ENCODE measurements at places on chromosomes 7 and 10.

DNA sequence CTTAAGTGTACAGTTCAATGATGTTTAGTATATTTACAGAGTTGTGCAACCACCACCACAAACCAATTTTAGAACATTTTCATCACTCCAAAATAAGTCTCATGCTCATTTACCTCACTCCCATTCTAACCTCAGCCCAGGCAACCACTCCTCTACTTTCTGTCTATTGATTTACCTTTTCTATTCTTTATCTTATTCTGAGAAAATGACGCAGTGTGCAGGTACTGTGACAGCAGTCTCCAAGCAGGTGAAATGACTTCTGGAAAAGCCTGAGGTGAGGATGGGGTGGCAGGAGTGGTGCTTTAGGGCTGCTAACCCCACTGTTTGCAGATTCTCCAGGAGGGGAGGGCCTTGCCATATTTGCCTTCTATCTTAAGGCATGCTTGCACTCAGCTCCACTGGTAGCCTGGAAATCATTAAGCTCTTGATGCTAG lies 39.5 kb downstream of the GARS1 start:
- DNase-seq: no peak

DNA sequence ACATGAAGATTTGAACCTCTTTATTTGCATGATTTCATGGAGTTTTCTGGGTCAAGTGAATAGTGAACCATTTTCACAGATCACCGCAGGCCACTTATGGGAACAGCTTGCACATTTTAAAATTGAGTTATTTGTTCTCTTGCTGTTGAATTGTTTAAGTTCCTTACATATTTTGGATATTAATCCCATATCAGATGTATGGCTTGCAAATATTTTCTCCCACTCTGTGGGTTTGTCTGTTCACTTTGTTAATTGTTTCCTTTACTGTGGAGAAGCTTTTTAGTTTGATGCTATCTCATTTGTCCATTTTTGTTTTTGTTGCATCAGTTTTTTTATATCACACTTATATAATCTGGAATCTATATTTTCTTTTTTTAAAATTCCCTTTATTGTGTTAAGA lies 14.1 kb upstream of the ZC3HAV1L start:
- no peak for DNase-seq

GRCh38 chr7:101164071-101164840 lies 1.1 kb downstream of the VGF start:
- DNase-seq: peak; percentile 61

- DNase-seq: peak; percentile 29
These were observed 99.1 kb downstream of the ZNF680 start for GRCh38 chr7:64463636-64464375.

DNA sequence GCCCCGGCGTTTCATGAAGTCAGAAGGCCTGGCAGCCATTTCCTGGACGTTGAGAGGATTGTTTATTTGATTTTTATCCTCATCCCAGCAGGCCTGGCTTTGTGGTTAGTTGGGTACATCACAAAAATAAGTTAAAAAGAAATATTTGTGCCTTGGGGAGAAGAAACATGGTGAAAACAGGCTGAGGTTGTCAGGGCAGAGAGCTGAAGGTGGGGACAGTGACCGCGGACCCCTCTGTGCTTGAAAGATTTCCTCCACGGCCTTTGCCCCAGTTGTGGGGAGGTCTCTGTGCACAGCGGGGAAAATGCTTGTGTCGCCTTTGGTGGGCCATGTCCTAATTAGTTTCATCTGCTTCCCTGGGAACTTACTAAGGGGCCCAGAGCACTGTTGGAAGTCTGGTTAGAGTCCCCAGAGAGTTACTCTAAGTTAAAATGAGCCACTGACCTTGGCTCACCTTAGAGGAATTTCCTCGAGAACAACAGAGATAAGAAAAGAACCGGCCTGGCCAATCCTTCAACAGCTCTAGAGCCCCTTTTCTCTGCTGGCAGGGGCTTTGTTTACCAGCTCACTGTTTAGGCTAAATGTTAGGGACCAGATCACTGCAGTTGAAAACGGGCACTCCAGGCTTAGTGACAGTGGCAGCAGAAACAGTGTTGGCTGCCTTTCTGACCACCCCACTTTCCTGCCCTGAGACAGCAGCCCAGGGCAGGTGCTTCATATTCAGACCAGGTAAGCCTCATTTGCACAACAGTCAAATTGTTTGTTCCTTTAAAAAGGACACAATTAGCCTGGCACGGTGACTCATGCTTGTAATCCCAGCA lies 37.9 kb downstream of the CRCP start:
- no peak for DNase-seq

GRCh38 chr10:117136391-117136975 lies 1.6 kb downstream of the VAX1 start:
- DNase-seq: no peak

DNA sequence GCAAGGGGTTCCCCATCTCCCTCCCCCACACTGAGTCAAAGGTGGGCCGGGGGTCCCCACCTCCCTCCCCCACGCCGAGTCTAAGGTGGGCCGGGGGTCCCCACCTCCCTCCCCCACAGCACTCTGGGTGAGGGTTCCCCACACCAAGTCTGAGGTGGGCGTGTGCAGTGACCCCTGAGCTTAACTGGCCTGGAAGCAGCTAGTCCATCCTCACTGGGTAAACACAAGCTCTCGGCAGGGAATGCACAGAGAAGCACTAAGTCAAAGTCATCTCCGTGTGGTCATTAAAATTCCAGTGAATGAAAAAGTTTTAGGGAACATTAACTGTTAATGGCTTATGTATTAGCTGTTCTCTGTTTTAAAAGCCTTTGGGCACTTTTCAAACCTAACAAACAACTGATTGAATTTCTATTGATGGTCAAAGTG lies 43.7 kb upstream of the PRKAR1B start:
- no peak for DNase-seq

GRCh38 chr10:28242555-28243204 lies 60.2 kb downstream of the MPP7 start:
- peak; percentile 35 for DNase-seq

- DNase-seq: no peak
These were observed 81.0 kb downstream of the SAMD9 start for GRCh38 chr7:93036807-93037206.

DNA sequence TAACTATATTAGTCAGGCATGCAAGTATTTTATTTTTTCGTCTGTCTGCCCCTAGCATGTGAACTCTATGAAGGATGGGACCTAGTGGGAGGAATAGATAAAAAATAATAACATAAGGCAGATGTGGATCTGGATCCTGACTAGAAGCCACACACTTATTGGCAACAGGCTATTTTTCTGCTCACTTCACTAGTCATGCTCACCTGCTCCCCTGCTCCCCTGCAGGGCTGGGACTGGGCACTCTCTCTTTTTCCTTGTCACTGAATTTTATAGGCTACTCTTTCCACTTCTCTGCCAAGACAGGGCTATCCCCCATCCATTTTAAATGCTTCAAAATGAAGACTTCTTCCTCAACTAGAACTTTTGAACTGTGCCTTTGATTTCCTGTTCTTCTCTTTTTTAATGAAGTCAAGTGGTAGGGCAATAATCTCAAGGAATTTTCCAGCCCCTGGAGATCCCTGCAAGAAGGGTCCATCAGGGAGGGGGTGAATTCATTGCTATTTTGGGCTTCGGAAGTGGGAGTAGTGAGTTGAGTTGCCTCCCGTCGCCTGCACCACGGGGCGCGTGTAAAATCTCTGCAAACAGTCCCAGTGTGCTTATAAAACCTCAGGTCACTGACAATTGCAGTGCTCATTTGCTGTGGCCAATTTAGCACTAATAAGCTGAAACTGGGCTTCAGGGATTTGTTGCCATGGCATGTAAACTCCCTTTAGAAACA lies 156.7 kb upstream of the NPVF start:
- DNase-seq: no peak

DNA sequence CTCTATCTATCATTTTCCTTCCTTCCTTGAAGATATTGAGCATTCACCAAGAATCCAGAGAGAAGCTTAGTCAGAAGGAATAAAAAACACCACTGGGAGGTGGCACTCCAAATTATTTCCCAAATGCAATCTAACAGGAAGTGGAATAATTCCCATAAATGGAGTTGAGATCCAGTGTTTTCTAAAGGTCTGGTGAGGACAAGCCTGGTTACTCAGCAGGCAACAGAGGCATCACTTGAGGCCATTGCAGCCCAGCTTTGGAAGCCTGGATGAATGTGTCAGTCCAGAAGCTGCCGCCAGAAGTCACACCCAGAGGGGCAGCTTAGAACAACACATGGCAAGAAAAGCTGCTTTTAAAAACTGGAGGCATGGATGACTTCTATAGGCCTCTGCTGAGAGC lies 288.9 kb upstream of the KLF6 start:
- no peak for DNase-seq

GRCh38 chr10:43264965-43265798 lies 1.7 kb downstream of the RASGEF1A start:
- DNase-seq: no peak

GRCh38 chr10:76282061-76283025 lies 850.9 kb downstream of the LRMDA start:
- peak; percentile 90 for DNase-seq
